ENCODE measurements at places on chromosomes 4 and X. TPM values are rescaled to one million over a fixed set of nuclear protein-coding genes. Genes with fewer than 3 reads are reported as not detected.

- H3K27me3 ChIP-seq: no peaks in the 10 kb centered on the region
- no peaks in the 10 kb centered on the region for H3K4me1 ChIP-seq
- DNase-seq: no peak
- H3K36me3 ChIP-seq: no peaks in the 10 kb centered on the region
Observed at GRCh38 chrX:53050841-53051240, 2.3 kb downstream of the GPR173 start.

DNA sequence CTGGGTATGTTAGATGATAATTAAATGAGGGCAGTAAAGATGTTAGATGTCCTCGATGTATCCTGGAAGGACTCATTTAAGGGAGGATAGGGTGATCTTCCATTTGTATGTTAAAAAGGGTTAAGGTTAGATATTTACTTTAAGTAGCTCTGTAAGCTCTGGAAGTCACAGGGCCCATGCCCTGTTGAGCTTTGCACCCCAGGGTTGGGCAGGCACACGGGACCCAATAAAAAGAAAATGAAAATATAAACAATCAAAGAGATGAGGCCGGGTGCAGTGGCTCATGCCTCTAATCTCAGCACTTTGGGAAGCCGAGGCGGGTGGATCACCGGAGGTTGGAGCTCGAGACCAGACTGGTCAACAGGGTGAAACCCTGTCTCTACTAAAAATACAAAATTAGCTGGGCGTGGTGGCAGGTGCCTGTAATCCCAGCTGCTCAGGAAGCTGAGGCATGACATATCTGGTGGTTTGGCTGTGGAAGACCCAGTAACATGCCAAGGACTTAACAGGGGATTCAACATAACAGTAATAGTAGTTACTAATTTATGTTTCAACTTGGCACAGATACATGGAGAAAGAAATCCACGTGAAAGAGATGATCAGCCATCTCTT lies 16.9 kb upstream of the PHEX start:
- no peak overlapping the region for H3K4me3 ChIP-seq
- H3K27me3 ChIP-seq: no peaks in the 10 kb centered on the region
- no peak overlapping the region for H3K27ac ChIP-seq
- no peak for DNase-seq
- no peaks in the 10 kb centered on the region for H3K36me3 ChIP-seq
- H3K4me1 ChIP-seq: no peaks in the 10 kb centered on the region

GRCh38 chr4:168604496-168605373 lies 107.9 kb downstream of the PALLD start:
- no peak overlapping the region for H3K4me3 ChIP-seq
- no peaks in the 10 kb centered on the region for H3K36me3 ChIP-seq
- DNase-seq: no peak
- no peak overlapping the region for H3K27ac ChIP-seq
- no peaks in the 10 kb centered on the region for H3K27me3 ChIP-seq

DNA sequence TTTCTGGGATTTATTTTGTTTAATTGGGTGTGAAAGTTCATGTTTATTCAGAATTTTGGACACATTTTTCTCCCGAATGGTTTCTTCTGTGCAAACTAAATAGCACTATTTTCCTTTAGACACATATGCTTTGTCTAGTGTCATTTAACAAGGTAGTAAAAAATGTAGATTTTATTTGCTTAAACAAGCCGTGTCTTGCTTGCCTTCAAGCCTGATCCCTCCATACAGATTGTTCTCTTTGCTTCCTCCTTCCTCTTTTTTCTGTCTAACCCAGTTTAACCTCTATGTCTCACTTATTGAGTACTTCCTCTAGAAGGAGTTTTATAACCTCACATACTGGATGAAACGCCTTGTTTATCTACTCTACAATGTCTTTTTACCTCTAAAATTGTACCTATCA lies 211.8 kb downstream of the NPFFR2 start:
- DNase-seq: no peak
- no peaks in the 10 kb centered on the region for H3K4me1 ChIP-seq
- H3K36me3 ChIP-seq: no peaks in the 10 kb centered on the region
- H3K27me3 ChIP-seq: no peaks in the 10 kb centered on the region
- no peak overlapping the region for H3K27ac ChIP-seq
- no peak overlapping the region for H3K4me3 ChIP-seq

DNA sequence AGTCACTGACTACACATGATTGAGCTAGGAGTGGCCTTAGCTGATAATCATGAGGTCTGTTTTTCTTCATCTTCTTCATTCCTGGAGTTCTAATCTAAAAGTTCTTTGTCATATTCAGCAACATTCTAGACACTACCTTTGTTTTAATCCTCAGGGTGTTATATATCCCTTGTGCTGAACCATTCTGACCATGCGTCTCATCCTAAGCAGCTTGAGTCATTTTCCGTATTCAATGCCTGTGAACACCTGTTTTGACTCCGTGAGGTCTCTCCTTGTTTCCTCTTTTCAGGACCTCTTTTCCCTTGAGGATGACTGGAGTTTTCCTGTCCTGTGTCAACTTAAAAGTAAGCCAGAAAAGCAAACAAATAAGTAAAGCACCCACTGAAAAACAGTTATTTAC lies 597.9 kb downstream of the GBA3 start:
- no peaks in the 10 kb centered on the region for H3K27me3 ChIP-seq
- H3K4me3 ChIP-seq: no peak overlapping the region
- no peak for DNase-seq
- H3K4me1 ChIP-seq: no peaks in the 10 kb centered on the region
- no peak overlapping the region for H3K27ac ChIP-seq
- no peaks in the 10 kb centered on the region for H3K36me3 ChIP-seq

- DNase-seq: no peak
- no peak overlapping the region for H3K27ac ChIP-seq
- no peaks in the 10 kb centered on the region for H3K36me3 ChIP-seq
- no peaks in the 10 kb centered on the region for H3K27me3 ChIP-seq
- no peak overlapping the region for H3K4me3 ChIP-seq
Observed at GRCh38 chrX:30513284-30513683, 64.3 kb downstream of the TASL start.

DNA sequence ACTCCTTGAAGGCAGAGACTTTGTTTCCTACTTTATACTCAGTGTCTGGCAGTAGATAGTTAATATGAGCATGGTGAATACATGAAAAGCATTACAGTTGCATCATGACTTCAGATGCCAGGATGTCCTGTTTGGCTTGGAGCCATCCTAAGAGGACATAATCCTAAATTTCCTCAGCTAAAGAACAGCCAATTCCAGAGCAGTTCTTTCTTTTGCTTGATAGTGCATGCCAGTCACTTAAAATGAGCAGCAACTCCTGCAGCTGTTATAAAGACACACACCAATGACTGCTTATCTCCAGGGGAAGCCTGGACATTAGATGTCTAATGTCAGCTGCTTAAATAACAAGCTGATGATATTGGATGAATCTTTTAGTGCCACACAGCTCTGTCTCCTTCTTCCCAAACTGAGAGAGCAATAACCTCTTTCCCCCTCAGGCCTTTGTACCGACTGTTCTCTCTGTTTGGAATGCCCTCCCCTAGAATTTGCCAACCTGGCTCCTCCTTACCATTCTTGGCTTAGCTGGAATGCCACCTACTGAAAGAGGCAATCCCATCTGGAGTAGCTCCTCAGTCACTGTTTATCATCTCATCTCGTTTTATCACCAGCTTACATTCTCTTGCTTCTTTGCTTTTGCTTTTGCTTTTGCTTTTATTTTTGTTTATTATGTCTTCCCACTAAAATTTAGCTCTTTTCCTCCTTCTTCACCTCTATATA lies 100.8 kb upstream of the USP38 start:
- no peaks in the 10 kb centered on the region for H3K4me1 ChIP-seq
- no peak overlapping the region for H3K4me3 ChIP-seq
- no peaks in the 10 kb centered on the region for H3K36me3 ChIP-seq
- no peak for DNase-seq
- no peak overlapping the region for H3K27ac ChIP-seq

GRCh38 chrX:68462197-68462596 lies 28.9 kb upstream of the OPHN1 start:
- H3K4me3 ChIP-seq: no peak overlapping the region
- no peak overlapping the region for H3K27ac ChIP-seq
- no peaks in the 10 kb centered on the region for H3K4me1 ChIP-seq
- no peaks in the 10 kb centered on the region for H3K36me3 ChIP-seq
- DNase-seq: no peak

GRCh38 chr4:89056292-89056952 lies 563 bp downstream of the FAM13A start:
- H3K4me3 ChIP-seq: peak overlapping the region; percentile 69
- H3K36me3 ChIP-seq: no peaks in the 10 kb centered on the region
- H3K27me3 ChIP-seq: no peaks in the 10 kb centered on the region
- H3K27ac ChIP-seq: no peak overlapping the region
- no peaks in the 10 kb centered on the region for H3K4me1 ChIP-seq

DNA sequence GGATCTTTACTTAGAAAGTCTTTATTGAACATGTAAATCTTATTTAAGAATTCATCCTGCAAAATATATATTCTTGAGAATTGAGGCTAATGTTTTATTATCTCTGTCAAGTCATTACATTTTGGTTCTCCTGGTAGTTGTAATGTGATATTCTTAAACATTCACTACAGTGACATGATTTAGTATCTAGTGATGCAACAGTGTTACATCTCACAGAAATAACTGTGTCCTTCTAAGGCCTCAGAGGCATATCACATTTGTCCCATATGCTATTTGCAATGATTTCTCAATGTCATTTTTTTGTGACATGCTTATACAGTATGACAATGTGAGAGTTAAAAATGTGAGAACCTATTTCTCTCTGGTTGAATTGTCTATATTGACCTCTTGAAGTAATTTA lies 34.1 kb downstream of the PRRG1 start:
- no peaks in the 10 kb centered on the region for H3K27me3 ChIP-seq
- no peak overlapping the region for H3K27ac ChIP-seq
- no peaks in the 10 kb centered on the region for H3K36me3 ChIP-seq
- no peaks in the 10 kb centered on the region for H3K4me1 ChIP-seq
- DNase-seq: no peak
- no peak overlapping the region for H3K4me3 ChIP-seq

- H3K27me3 ChIP-seq: no peaks in the 10 kb centered on the region
- no peaks in the 10 kb centered on the region for H3K36me3 ChIP-seq
- no peak overlapping the region for H3K4me3 ChIP-seq
- 0 out of 2 replicates have a peak, but pooled peaks cover 3% of the 10 kb centered on the region for H3K4me1 ChIP-seq
- H3K27ac ChIP-seq: no peak overlapping the region
Observed at GRCh38 chr4:124940387-124940786, 227.9 kb upstream of the ANKRD50 start.

SHROOM4 gene
- 5.9 TPM for total RNA-seq

RIPPLY1 gene
- total RNA-seq: not detected

Measured in H1 (cell line).